ENCODE measurements at places on chromosomes 4 and X.

DNA sequence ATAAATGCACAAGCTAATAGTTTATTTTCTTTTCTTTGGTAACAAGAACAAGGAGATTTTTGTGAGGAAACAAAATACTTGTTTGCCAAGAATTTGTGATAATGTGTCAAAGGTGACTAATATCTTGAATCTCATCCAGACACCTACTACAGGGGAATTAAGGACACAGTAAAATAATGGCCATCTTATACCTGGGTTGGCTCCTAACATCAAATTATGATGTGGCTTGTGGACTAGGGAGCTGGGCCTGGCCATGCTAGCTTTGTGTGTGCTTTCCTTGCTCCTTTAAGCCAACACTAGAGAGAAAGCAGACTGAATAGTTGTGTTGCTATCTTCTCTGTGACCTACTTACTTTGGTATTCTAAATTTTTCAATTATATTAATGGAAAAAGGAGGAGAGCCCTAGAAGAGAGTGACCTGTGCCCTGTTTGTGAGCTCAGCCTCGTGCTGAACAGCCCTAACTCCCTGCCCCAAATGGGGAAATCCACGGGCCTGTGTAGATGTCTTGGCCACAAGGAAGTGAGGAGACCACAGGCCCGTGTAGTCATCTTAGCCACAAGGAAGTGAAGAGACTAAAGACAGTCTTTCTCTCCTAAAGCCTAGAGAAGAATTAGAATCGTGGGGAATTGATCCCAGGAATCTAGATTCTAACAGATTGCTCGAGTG is 23.3 kb downstream of the ARHGAP24 start:
- no peak for DNase-seq

DNA sequence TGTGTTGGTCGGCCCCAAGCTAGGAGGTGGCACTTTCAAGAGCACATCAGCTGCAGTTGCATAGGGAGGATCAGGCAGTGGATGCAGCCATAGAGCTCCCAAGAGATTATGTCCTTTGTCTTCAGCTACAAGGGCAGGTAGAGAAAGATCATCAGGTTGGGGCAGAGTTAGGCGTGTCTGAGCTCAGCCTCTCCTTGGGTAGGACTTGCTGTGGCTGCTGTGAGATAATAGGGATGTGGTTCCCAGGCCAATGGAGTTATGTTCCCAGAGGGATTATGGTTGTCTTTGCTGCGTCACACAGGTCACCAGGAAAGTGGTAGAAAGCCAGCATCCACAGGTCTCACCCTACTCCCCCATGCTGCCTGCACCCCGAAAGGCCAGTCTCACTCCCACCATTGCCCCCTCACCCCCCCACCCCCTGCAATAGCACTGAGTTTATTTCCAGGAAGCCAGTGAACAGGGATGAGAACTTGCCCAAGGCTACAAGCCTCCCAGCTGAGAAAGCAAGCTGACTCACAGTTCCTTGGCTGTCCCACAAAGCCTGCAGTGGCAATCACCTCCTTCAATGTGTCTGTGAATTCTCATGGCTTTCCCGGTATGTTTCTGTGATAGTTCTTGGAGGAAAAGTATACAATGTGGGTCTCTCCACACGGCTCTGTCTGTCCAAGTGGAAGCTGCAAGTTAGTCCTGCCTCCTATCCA is 148.4 kb downstream of the STPG2 start:
- DNase-seq = no peak

DNA sequence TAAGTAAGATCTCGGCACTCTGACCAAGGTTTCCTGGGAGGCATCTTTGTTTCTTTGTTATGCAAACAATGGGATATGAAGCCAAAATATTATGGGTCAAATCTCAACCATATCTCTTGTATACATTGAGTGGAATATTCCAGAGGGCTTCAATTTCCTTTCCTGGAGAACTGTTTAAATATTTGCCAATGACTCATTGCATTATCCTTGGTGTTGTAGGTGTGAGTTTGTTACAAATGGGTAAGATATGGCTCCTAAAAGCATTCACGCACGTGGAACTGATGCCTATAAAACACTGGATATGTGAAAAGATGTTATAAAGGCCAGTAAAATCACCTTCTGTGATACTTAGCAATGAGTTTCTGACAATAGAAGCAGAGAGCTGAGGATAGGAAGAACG is 150.5 kb upstream of the WDR1 start:
- no peak for DNase-seq

- DNase-seq = no peak
Observed at GRCh38 chrX:116009861-116010710, 160.5 kb upstream of the AGTR2 start.

- DNase-seq = no peak
Observed at GRCh38 chrX:30576881-30577280, 685 bp downstream of the TASL start.

DNA sequence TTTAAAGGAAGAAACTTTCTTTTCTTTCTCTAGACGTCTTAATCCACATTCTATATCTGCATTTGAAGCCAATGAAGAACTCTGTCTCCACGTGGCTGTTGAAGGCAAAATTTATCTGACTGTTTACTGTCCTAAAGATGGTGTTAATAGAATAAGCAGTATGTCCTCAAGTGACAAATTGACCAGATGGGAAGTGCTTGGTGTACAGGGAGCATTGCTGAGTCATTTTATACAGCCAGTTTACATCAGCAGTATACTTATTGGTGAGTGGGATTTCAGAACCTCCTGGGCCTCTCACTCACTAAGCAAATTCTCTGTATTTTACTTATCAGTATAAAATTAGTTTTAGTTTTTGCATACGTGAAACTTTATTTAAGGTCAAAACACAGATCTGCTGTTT is 33.7 kb downstream of the ADAD1 start:
- DNase-seq = no peak

- no peak for DNase-seq
Observed at GRCh38 chr4:147198411-147199051, 252.9 kb upstream of the TTC29 start.

- no peak for DNase-seq
Observed at GRCh38 chr4:147830987-147831386, 99.1 kb downstream of the ARHGAP10 start.

DNA sequence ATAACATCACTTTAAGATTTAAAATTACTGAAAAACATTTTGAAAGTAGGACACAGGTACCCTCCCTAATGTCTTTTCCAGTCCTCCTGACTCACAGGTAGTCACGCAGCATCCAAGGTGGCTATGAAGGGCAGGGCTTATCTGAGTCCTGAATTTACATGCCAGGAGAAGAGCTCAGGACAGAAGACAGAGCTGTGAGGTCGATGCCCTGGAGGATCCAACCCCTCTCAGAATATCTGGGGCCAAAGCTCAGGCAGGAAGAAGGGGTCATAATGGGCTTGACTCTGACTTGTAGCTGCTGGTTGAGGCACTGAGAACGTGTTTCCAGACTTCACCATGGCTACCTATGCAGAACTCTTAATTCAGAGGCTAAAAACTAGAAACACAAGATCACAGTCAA is 177.5 kb downstream of the AASDH start:
- no peak for DNase-seq

DNA sequence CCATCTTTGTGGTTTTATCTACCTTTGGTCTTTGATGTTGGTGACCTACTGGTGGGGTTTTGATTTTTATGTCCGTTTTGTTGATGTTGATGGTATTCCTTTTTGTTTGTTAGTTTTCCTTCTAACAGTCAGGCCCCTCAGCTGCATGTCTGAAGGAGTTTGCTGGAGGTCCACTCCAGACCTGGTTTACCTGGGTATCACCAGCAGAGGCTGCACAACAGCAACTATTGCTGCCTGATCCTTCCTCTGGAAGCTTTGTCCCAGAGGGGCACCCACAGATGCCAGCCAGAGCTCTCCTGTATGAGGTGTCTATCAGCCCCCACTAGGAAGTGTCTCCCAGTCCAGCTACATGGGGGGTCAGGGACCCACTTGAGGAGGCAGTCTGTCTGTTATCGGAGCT is 199.3 kb upstream of the WDFY3 start:
- DNase-seq = no peak

- DNase-seq = no peak
Observed at GRCh38 chr4:91302120-91302519, 1001.6 kb upstream of the GRID2 start.

DNA sequence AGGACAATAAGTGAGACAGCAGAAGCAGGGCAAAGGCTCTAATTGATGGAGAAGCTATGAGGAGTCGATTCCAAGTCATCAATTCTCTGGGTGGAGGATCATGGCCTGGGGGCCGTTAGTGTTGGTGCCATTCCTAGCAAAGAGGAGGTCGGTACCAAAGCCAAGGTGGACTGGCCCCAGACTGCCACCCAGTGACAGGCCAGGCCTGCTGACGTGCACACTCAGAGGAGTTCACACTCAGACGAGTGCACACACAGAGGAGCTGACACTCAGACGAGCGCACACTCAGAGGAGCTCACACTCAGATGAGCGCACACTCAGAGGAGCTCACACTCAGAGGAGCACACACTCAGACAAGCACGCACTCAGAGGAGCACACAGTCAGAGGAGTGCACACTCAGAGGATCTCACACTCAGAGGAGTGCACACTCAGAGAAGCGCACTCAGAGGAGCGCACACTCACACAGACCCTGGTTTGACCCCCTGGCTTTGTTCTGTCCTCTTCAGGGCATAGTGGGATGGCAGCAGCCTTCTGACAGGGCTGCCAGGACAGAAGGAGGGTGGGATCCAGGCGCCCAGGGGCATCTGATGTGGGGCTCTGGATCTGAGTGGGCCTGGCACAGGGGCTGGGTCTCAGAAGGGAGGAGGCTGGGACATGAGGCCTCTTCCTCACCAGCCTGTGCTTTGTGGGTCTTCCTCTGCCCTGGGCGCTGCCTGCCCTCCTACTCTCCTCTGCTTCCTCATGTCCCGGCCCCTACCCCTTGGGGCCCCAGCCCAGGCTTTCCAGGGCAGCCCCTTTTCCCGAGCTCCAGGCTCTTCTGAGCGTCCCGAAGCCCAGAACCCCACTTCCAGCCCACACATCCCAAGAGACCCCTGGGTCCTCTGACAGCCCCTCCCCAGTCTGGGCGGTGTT is 41.7 kb upstream of the NKX1-1 start:
- DNase-seq = no peak

DNA sequence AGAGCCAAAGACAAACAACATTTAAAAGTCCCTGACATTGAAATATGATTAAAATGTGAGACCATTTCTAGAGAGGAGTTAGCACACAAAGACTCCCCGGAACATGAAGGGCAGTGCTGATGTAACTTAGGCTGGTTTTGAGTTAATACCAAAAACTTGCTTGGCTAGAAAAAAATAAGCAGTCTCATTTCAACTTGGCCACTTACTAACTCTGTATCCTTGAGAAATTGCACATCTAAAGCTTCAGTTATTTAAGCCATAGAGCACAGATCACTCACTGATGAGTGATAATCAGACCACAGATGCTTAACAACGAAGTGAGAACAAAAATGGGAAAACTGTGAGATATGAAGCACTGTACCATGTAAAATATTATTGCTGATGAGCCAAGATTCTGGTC is 65.9 kb upstream of the MAOA start:
- no peak for DNase-seq

DNA sequence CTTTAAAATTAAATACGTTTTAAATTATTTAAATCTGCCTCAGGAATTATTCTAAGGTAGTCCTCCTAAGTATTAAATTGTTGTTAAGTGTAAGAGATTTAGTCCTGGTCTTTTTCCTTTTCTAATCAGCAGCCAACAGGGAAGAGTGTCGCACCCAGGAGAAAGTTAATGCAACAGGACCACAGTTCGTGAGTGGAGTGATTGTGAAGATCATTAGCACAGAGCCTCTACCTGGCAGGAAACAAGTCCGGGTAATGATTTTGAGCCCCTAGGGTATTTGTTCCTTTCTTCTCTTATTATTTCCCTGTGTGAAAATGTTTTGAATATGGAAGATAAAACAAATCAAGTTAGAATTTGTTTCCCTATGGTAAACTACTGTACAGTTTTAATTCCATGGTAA is 13.4 kb downstream of the LARP7 start:
- no peak for DNase-seq

DNA sequence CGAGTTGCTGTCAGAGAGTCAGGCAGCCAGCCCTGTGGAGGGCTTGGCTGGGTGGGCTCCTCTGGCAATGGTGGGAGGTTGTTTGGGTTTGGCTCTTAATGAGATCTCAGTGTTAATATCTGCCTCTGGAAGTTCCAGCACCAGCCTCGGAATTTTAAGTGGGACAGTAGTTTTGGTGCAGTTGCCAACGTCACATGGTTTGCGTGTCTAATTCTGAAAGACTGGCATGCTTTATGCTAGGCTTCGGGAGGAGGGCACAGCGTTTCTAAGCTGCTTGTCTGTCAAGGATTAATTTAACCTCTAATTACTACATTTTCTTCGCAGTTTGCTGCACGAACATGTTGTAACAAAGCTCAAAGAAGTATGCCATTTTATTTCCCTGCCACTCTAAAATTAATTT is 9.2 kb downstream of the MAMLD1 start:
- no peak for DNase-seq

GRCh38 chr4:186204686-186205085 is 13.3 kb downstream of the CYP4V2 start:
- DNase-seq = no peak

GRCh38 chr4:56705966-56706365 is 24.9 kb upstream of the HOPX start:
- no peak for DNase-seq

DNA sequence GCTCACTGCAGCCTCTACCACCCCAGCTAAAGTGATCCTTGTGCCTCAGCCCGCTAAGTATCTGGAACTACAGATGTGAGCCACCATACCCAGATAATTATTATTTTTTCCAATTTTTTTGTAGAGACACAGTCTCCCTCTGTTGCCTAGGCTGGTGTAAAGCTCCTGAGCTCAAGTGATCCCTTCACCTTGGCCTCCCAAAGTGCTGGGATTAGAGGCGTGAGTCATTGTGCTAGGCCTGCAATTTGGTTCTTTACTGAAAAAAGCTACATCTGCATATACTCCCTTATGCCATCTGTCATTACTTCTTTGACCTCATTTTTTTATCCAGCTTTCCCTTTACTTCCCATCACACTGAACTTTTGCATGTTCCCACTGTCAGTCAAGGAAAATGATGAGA is 2012.4 kb upstream of the IGFBP7 start:
- no peak for DNase-seq

- no peak for DNase-seq
Observed at GRCh38 chr4:36111172-36111571, 133.1 kb downstream of the ARAP2 start.

GRCh38 chr4:41260116-41260733 is 3.5 kb downstream of the UCHL1 start:
- no peak for DNase-seq

DNA sequence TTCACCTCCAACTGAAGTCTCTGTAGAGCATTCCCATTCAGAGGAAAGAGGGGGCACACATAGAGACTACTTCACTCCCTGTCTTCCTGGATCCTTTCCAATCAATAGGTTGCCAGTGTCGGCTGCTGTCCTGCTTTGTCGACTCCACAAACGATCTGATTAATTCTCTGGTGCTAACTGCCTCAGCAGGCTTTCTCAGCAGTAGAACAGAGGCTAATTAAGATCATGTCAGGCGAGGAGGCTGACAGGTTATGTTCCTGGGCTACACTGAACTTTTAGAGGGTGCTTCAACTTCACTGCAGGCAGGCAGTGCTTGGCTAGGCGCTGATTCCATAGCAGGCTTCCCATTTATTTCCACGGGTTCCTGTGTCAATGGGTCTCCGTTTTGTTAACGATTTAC is 79.2 kb downstream of the GRIA3 start:
- DNase-seq = no peak
